Lower lobe of right lung (tissue), 2 donors: ENCODE measurements at places on chromosomes 7 and 10. TPM values are rescaled to one million over a fixed set of nuclear protein-coding genes. Genes with fewer than 3 reads are reported as not detected.

GPER1 gene
- 26.0 TPM for total RNA-seq

AKR1E2 gene
- total RNA-seq = 11.3 TPM

EN2 gene
- not detected for total RNA-seq

HMX2 gene
- not detected for total RNA-seq

SLC4A2 gene
- total RNA-seq = 182 TPM

CDNF gene
- total RNA-seq = 1.3 TPM

NRCAM gene
- total RNA-seq = 2.6 TPM

DNA sequence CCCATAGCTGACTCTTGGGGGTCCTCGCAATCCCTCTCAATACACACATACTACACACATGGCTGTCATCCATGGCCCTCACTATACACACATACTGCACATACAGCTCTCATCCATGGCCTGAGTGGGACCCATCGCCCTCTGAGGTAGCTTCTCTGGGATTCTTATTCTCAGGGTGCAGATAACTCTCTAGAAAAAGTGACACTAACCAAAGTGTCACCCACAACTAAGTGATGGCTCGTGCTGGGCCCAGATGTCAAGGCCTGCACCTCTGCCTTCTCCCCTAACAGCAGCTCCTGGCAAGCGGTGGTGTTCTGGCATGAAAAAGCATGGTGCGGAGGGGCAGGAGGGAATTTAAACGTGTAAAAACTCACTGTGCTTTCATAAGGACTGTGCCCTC, 62.7 kb upstream of the ZPBP start:
- H3K4me1 ChIP-seq = no peaks in the 10 kb centered on the region
- H3K27me3 ChIP-seq = no peaks in the 10 kb centered on the region
- no peaks in the 10 kb centered on the region for H3K36me3 ChIP-seq
- no peak overlapping the region for H3K4me3 ChIP-seq
- DNase-seq = no peak
- no peak overlapping the region for H3K27ac ChIP-seq

- no peaks in the 10 kb centered on the region for H3K4me1 ChIP-seq
- H3K27me3 ChIP-seq = peaks cover 5% of the 10 kb centered on the region
- no peak overlapping the region for H3K27ac ChIP-seq
- H3K36me3 ChIP-seq = no peaks in the 10 kb centered on the region
- DNase-seq = no peak
Observed at GRCh38 chr7:137647905-137648565, 198.7 kb downstream of the DGKI start.

- peaks cover 9% of the 10 kb centered on the region for H3K4me1 ChIP-seq
- no peaks in the 10 kb centered on the region for H3K36me3 ChIP-seq
Observed at GRCh38 chr7:1289666-1290025, 57.0 kb downstream of the UNCX start.

GRCh38 chr10:44879531-44879899, 31.6 kb upstream of the TMEM72 start:
- no peaks in the 10 kb centered on the region for H3K27me3 ChIP-seq
- peak overlapping the region; percentile 55 for H3K4me3 ChIP-seq
- DNase-seq = no peak
- no peaks in the 10 kb centered on the region for H3K36me3 ChIP-seq
- H3K27ac ChIP-seq = peak overlapping the region; percentile 36

DNA sequence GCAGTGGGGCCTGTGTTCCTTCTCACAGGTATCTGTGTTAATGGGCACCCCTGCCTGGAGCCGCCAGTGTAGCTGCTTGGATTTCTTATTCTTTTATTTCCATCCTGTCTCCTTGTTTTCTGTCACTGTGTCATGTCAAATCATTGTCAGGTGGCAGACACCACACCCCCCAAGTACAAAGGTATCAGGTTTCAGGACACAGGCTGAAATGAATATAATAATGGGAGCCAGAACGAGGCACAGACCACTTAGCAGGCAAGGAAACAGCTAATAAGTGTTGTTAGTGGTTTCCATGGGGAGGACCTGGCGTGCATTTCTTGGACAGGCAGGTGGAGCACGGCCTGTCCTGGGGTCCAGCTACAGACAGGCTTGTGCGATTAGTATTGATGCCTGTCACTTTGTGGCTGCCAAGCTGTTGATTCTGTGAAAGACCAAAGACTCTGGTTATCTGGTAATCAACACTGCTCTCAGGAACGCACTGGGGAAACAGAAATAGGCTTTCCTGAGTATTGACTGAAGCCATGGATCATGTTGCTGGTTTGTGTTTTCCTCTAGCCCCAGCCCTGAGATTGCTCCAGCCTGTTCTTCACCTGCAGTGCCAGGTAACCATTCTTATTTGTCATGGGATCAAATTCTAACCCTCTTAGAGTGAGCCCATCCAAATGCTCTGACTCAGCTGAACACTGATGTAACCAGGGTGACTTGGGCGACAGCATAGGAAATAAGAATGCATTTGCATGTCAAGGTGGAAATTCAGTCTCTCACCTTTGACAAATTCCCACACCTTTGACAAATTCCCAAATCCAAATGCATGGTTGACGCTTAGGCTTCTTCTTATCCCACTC, 1002.0 kb downstream of the LRMDA start:
- peak overlapping the region; percentile 69 for H3K27ac ChIP-seq
- no peaks in the 10 kb centered on the region for H3K36me3 ChIP-seq
- no peak overlapping the region for H3K4me3 ChIP-seq

GRCh38 chr10:54826994-54827560, 26.0 kb upstream of the PCDH15 start:
- no peaks in the 10 kb centered on the region for H3K27me3 ChIP-seq
- no peaks in the 10 kb centered on the region for H3K4me1 ChIP-seq
- no peak overlapping the region for H3K4me3 ChIP-seq
- no peaks in the 10 kb centered on the region for H3K36me3 ChIP-seq
- no peak for DNase-seq

DNA sequence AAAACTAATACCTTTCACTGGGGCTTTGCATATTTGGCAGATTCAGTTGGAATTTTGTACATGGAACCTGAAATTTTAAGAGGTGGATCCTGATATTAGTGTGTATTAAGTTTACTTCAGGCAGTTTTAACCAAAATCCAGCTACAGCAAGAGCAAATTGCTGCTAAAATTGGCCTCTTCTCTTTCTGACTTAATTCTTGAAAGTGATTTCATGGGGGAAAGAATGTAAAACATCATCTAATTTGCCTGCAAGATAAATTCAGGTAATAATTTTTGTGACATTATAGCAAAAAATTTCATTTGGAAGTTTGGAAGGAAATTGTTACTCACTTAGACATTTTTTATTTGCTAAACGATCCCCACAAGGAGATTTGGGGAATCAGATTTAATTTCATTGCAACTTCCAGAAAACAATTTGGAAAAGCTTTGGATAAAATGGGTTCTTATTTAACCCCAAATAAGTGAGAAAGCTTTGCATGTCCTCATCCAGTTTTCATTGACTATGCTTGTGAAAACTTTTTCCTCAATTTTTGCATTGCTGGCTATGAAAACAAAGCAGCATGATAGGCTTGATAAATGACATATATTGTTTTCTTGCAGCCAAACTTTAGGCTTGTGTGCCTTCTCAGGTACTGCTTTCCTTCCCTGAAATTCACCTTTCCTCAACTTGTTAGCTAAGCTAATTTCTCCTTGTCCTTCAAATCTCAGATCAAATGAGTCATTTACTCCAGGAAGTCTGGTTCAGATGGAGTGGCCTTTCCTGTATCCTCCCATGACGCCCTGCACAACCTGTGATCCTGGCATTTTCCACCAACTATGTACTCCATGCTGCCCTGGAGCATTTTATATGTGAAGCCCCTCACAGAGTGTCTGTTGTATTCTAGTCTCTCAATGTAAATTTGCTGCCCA, 27.4 kb upstream of the ZNF438 start:
- no peaks in the 10 kb centered on the region for H3K36me3 ChIP-seq
- no peaks in the 10 kb centered on the region for H3K4me1 ChIP-seq
- DNase-seq = no peak
- no peak overlapping the region for H3K4me3 ChIP-seq
- H3K27ac ChIP-seq = no peak overlapping the region

- H3K36me3 ChIP-seq = no peaks in the 10 kb centered on the region
- H3K4me1 ChIP-seq = no peaks in the 10 kb centered on the region
- H3K4me3 ChIP-seq = no peak overlapping the region
- DNase-seq = no peak
Observed at GRCh38 chr10:17465328-17466125, 11.1 kb upstream of the ST8SIA6 start.

- DNase-seq = no peak
- no peaks in the 10 kb centered on the region for H3K27me3 ChIP-seq
- no peak overlapping the region for H3K27ac ChIP-seq
- no peaks in the 10 kb centered on the region for H3K4me1 ChIP-seq
- no peak overlapping the region for H3K4me3 ChIP-seq
Observed at GRCh38 chr10:125473143-125473793, 209.7 kb downstream of the TEX36 start.

DNA sequence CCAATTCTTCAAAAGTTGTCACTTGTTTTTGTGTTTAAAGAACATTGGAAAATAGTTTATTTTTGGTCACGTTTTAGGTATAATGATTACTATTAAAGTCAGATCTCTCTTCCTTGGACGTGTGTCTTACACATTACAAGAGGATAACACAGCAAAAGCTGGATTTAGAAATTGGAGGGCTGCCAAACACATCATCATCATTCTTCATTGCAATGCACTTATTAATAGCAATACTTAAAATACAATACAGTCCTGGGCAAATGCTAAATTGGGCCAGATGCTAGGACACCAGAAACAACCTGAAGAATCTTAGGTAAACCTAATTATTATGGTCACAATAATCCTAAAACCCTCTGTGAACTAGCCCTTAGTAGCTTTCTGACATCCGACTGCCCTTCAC, 303.6 kb downstream of the DGKB start:
- no peaks in the 10 kb centered on the region for H3K36me3 ChIP-seq
